ENCODE measurements at places on chromosomes 16 and 17. TPM values are rescaled to one million over a fixed set of nuclear protein-coding genes. Genes with fewer than 3 reads are reported as not detected.

Gene RHBDL3
- total RNA-seq, result 1.2 TPM

Gene ITGAX
- 0.09 TPM for total RNA-seq

Gene NTN1
- total RNA-seq, result 22.8 TPM

DNA sequence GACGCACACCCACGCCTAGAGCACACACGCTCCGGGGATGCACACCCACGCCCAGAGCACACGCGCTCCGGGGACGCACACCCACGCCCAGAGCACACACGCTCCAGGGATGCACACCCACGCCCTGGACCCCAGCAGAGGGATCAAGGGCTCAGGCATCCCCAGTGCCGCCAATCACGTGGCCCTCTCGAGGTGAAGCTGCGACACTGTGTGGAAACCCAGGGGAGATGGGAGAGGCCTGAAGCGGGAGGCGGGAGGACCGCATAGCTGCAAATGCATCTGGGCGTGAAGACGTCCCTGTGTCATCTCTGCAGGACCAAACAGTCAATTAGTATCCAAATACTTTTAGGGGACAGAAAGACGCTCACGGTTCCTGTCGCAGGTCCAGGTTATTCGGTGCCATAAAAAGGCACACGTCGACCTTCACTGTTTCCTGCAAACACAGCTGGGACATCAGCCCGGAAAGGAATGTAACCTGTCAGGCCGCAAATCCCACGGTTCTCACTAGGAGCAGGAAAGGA is 56.4 kb downstream of the TBC1D16 start:
- no peak for DNase-seq
- H3K27ac ChIP-seq, result no peak overlapping the region
- peaks cover 9% of the 10 kb centered on the region for H3K4me1 ChIP-seq
- peaks cover 5% of the 10 kb centered on the region for H3K36me3 ChIP-seq

GRCh38 chr17:14321980-14322776 is 21.3 kb downstream of the HS3ST3B1 start:
- H3K4me3 ChIP-seq, result no peak overlapping the region
- no peak overlapping the region for H3K27ac ChIP-seq
- no peaks in the 10 kb centered on the region for H3K27me3 ChIP-seq

- no peak overlapping the region for H3K4me3 ChIP-seq
- no peak overlapping the region for H3K27ac ChIP-seq
- no peak for DNase-seq
Observed at GRCh38 chr17:32298298-32298697, 32.7 kb downstream of the RHBDL3 start.

All from SJSA1 (cell line).